Stimulated activated CD4-positive, alpha-beta T cell treated with anti-CD3 and anti-CD28 coated beads, Interleukin-4, amount 100 ng/mL, for 1 hour (primary cell): ENCODE measurements at places on chromosomes 16 and 17.

DNA sequence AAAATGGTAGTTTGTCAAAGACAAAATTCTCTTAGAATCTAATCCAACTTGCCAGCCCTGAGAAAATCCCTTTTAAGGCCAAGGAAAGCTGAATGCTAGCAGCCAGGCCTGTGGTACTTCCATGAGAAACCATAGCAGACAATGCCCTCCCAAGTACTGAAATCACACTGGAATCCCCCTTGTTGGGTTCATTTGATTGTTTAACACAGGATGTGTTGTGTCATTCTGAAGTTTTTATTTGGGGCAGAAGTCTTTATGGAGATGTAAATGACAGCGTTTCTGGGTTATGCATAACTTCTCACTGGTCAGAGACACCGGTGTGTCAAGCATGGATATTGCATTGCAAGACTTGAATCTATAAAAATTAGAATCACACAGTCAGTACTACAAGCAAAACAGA lies 6.0 kb upstream of the ARL2BP start:
- no peak for DNase-seq

- no peak for DNase-seq
Observed at GRCh38 chr17:4393806-4394205, 27.3 kb upstream of the UBE2G1 start.

GRCh38 chr16:72203401-72203800 lies 31.4 kb upstream of the PMFBP1 start:
- no peak for DNase-seq

DNA sequence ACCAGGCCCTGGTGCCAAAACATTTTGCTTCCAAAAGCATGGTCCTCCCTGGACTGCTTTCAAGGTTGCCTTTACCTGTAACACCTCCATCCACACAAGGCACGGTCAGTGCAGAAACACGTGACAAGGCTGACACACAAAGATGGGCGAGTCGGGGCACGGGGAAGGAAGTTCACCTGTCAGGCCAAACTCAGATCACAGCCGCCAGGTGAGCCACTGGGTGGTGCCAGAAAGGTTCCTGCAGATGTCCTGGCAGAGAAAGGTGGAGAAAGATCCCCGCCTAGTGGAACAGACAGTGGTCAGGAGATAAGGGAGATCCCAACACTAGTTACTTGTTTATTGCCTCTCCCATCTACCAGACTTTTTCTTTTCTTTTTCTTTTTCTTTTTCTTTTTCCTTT lies 155.3 kb downstream of the AIPL1 start:
- no peak for DNase-seq

DNA sequence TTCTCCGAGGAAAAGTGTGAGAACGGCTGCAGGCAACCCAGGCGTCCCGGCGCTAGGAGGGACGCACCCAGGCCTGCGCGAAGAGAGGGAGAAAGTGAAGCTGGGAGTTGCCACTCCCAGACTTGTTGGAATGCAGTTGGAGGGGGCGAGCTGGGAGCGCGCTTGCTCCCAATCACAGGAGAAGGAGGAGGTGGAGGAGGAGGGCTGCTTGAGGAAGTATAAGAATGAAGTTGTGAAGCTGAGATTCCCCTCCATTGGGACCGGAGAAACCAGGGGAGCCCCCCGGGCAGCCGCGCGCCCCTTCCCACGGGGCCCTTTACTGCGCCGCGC lies at the start of gene ERBB2:
ERBB2 (plus strand) TSS at position 247 of the 330 bp plus-strand sequence. CDS start 175 bp downstream, outside the sequence.
- no peak for DNase-seq

- no peak for DNase-seq
Observed at GRCh38 chr17:37772982-37773381, 28.1 kb upstream of the HNF1B start.

GRCh38 chr17:21392266-21392665 lies 16.1 kb downstream of the KCNJ12 start:
- DNase-seq: no peak

GRCh38 chr17:14514973-14515372 lies 214.1 kb downstream of the HS3ST3B1 start:
- no peak for DNase-seq

DNA sequence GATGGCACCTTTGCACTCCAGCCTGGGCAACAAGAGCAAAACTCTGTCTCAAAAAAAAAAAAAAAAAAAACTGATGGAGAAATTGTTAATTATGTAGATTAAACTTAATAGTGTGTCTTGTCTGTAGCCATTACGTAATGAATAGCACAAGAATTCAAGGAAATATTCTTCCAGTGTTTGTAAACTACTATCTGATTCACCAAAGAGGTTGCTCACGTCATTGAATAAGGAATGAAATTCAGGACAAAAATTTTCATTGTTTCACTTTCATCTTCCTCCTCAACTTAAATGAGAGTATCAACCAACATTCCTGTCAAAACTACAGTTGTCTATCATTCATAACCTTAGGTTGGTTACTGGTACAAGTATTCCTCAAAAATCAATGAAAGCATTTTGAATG lies 30.7 kb upstream of the MYO18A start:
- DNase-seq: no peak

GRCh38 chr17:78924481-78925151 lies 571 bp downstream of the TIMP2 start:
- DNase-seq: no peak

DNA sequence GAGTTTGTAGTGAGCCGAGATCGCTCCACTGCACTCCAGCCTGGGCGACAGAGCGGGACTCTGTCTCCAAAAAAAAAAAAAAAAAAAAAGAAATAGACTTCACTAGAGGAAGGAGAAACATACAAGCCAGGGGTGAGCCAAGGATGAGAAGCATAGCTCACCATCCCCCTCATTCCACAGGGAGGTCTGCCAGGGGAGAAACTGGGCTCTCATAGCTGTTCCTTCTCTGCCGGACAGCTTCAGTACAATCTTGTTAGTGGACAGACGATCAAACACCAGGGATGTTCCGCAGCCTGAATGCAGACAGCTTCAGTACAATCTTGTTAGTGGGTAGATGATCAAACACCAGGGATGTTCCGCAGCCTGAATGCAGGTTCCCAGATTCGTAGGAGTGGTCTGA lies 509.6 kb downstream of the CDH13 start:
- no peak for DNase-seq

- no peak for DNase-seq
Observed at GRCh38 chr17:32141679-32142037, 644 bp upstream of the RHOT1 start.

DNA sequence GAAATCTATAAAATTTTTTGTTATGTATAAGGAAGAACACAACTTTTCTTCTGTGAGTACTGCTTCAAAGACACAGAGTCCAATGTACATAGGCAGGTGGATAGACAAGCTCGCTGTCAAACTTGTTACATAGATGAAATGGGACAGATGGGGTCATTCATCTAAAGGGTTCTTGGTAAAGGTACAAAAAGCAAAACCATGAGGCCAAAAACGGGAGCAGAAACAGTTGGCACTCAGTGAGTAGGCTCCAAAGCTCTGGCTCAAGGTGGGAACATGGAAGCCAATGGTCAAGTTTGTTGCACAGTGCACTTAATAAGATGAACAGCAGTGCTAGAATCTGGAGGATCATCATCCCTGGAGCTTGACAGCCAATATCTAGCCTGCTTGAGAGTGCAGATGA lies 979.0 kb upstream of the EEF2KMT start:
- DNase-seq: no peak

DNA sequence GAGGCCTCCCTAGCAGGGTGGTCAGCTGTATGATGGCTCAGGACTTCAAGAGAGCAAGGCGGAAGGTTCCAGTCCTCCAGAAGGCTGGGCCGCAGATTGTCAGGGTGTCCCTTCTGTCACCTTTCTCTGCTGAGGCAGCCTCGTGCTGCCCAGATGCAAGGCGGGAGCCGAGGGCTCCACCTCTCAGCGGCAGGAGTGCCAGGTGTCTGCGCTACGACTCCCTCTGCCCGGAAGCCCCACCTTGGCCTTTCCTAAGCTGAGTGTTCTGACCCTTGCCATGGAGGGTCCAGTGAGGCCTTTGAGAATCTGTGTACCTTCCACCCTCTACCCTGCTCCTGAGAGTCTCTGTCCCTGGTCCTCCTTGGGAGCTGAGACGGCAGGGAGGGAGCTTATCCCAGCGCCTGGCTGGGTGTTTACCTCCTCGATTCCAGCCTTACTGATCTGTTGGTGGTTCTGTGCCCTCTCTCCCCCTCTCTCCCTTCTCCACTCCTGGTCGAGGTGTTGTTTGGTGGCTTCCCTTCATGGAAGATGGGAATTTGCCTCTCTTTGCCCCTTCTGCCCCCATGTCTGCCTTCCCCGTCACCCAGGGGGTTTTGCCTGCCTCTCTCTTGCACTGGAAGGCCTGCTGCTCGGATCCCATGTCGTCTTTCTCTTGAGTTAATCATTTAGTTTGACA lies 2.2 kb upstream of the ZNF750 start:
- DNase-seq: no peak

DNA sequence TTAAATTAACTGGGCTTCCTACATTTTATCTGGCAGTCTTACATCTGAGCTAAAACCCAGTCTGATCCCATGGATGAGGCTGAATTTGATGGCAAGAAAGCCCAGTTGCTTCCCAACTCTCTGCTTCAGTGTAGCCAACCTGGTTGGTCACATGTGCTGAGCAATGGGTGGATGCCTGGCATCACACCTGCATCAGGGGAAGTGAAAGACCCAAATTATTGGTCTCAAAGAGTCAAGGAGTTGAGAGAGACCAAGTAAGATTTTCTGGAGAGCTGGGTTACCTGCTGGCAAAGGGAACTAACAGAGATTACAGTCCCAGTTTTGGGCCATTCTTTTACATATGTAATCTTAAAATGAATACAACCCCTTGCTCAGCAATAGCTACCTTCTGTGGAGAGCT lies 38.8 kb downstream of the RGS9 start:
- DNase-seq: no peak

DNA sequence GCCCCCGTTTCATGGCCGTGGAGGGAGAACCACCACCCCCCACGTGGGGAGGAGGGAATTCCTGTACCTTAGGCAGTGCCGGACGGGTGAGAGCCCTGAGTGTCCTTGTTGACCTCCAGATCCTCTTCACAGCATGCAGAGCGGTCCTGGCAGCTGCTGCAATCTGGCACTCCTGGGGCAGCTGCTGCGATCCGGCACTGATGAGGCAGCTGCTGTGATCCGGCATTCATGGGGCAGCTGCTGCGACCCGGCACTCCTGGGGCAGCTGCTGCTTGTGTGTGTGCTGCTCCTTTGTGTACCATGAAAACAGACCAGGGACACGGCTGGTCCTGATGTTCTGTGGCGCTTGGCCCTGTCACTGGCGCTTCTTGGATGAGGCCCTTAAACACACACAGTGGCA lies 12.8 kb downstream of the ZNF778 start:
- no peak for DNase-seq

GRCh38 chr17:8994319-8994718 lies 27.0 kb upstream of the NTN1 start:
- peak; percentile 72 for DNase-seq

GRCh38 chr17:49621946-49622529 lies 46.4 kb downstream of the NXPH3 start:
- DNase-seq: no peak

DNA sequence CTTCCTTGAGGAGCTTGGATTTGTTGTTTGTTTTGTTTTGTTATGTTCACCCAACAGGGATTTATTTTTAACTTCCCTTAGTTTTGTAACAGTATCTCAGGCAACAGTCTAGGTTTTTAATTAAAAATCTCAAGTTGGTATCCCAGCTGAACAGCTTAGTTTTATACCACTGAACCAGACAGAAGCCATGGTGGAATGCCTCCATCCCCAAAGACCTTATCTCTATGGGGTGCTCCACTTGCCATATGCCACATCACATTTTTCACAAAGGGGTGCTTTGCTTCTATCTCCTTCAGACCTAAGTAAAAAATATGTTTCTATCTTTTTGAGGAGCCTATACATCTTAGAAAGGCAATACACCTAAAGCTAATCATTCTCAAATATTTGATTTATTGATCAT lies 715.8 kb upstream of the KIF2B start:
- DNase-seq: no peak

DNA sequence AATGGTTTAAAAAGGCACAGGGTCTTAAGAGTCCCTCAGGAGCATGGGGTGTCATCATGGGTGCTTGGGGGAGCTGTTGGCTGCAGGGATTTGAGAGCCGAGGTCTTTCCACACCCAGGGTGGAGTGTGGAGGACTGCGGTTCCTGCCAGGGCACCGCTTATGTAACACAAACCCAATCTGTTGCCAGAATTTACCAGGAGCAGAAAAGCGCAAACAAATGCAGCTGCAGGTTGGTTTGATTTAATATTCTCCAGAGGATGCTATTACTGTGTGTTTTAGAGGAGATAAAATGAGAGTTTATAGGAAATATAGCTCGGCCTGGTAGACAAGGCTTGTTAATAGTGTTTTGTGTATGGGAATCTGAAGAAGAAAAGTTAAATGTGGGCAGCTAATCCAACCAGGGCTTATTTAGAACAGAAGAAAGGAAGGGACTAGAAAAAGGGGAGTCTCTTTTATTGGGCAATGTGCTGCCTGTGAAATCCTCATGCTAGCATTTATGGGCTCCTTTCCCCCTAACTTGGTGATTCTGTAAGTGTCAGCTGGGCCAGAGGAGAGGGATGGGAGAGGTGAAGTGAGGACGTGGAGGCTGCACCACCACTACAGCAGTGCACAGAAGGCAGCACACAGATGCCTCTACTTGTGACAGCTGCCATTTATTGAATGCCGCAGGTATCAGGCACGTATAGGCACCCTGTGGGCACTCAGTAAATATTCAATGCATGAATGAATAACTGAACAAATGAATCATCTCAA lies 174.7 kb downstream of the KATNIP start:
- DNase-seq: no peak

DNA sequence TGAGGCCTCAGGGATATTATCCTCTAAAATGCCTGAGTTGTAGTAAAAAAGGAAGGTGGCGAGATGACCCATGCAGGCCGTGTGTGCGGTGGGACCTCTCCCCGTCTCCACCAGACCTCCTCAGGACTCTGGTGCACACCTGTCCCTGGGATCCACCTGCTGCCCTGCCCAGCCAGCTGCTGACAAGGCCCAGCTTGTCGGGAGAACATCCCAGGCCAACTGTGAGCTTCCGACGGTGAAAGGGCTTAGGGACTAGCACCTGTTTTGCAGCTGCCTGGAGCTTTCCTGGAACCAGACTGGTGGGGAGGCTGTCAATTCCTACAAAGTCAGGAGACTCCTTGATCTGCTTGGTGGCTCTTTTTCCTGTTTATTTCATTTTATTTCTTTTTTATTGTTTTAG lies 11.6 kb downstream of the IL34 start:
- no peak for DNase-seq

DNA sequence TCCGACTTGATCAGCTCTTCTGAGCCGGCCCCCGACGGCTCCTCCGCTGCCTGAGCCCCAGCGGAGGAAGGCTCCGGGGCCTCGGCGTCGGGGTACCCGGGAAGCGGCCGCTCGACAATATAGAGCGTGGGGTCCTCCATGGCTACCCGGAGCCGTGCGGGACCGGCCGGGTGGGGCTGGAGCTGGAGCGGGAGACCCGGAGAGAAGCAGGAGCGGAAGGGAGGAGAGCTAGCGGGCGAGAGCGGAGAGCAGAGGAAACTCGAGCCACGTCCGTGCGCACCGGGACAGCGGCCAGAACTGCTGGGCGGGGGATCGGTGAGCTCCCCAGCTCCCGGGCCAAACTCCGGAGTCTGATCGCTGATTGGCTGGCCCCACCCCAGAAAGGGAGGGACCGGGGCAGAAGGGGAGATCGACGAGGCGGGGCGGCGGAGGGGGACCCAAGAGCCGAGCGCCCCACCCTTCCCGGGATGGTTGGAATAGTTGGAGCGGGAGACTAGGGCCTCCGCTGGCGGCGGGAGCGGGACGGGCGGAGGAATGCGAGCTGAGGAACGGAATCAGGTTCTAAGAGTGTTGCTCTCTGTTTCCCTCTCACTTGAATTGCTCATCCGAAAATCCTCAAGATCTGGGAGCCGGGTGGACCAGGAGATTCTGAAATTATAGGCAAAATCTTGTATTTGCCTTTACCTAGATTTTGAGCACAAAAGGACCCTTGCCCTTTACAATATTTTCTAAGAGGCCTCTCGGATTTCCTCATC lies at the start of gene CAVIN1:
CAVIN1 (minus strand) TSS at position 299 of the 755 bp plus-strand sequence; CDS start at position 140, 159 bp downstream.
- peak; percentile 24 for DNase-seq

- peak; percentile 55 for DNase-seq
Observed at GRCh38 chr17:80260791-80261158, at the start of gene RNF213. RNF213 (plus strand) TSS chr17:80260852; CDS start chr17:80263682, 2,830 bp downstream.
